Astrocyte (in vitro differentiated cells and primary cell): ENCODE measurements at places on chromosomes 1 and 21. TPM values are rescaled to one million over a fixed set of nuclear protein-coding genes. Genes with fewer than 3 reads are reported as not detected.

GRCh38 chr1:37901893-37902225 is 42.5 kb upstream of the MTF1 start:
- DNase-seq, result no peak

DNA sequence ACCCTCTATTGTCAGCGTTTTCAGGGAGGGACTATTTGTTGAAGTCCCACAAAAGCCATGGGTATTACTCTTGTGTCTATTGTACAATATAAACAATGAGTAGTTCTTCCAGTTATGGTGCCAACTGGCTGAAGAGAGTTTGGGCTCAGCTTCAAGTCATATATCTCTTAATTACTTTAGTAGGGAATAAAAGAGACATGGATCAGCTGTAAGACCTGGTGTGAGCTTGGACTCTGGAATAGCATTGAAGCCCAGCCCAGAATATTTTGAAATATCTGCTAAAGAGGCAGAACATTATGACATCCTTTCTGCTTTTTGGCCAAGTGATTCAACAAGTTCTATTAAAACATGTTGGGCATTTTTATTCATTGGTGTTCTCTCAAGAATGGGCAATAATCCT is 224.9 kb downstream of the BACH1 start:
- DNase-seq, result no peak

DNA sequence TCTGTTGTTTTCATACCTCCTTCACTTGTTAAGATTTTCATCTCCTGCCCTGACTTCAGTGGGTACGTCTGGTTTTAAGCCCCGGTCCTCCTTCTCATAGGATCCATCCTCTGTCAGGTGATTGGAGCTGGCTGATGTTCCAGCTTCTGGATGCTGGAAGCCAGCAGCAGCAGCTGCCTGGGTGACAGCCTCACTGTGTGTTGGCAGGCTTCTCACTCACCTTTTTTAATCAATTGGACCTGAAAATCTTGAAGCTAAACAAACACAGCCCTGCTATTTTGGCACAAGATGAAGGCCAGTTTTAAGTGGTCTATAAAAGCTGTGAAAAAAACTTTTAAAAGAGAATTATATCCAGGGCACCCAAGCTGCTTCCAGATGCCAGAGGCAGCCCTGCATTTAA is 181.0 kb downstream of the DISC1 start:
- DNase-seq, result no peak

DNA sequence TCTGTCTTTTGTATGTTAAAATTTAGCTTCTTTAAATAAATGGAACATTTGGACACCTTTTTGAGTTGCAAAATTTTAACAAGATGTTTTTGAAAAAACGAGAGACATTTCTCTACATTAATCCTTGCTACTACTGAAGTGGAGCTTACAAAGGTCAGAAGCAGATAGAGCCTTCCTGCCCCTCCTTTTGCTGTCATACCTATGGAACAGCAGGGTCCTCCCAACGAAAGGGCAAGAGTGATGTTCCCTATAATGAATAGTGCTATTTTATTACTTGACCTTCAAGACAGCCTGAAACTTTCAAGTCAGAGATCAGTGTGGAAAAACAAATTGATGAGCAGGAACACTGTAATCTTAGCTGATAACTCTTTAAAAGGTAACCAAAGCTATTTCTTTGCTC is 1538.9 kb downstream of the PLA2G4A start:
- DNase-seq, result no peak

DNA sequence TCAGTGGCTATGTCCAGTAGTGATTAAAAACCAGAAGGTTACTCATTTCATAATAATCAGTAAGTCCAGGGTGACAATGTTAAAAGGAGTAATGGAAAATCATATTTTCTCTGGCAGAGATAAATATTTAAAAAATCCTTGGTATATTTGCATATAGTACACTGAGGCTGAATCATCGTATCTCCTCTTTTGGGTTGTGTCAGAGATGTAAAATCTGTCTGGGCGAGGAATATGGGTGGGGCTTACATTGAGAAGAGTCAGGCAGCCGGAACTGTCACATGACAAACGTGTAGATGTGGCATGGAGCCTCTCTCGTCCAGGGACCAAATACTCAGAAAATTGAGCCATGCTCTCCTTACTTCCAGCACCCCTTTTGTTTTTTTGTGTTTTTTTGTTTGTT is 120.9 kb downstream of the FMN2 start:
- no peak for DNase-seq

DNA sequence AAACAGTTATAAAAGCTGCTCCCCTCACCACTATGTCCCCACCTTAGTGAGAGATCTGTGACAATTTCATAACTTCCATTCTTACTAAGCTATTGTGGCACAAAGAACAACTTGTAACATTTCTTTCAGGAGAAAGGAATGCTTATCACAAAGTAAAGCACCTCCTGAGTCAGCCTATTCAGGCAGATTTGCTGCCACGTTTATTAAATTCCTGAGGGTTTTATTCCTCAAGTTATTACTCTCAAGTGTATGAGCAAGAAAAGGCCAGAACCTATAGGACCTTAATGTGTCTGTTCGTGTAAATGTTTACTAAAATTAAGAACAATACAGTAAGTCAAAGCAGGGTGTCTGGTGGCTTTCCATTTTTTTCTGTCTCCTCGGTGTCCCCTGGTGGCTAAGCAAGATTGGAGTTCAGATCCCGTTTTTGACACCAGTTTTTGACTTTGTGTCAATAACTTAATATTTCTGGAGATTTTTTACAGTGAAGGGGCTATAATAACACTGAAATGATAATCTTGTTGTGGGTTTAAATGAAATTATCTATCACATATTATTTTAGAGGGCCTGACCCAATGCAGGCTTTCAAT is 1539.6 kb downstream of the BRINP3 start:
- DNase-seq, result peak; percentile 41

Gene NUDT4B
- total RNA-seq, result 0.79 and 1.2 TPM in 2 replicates

Gene GBP2
- total RNA-seq, result 4.6 and 6.3 TPM in 2 replicates

Gene B3GALT5
- 2.2 and 2.5 TPM in 2 replicates for total RNA-seq

Gene DENND2D
- 0.18 TPM in 1 of 2 replicates, not detected in the other for total RNA-seq
